Osteoblast (primary cell): ENCODE measurements at places on chromosomes 3 and 15. TPM values are rescaled to one million over a fixed set of nuclear protein-coding genes. Genes with fewer than 3 reads are reported as not detected.

SLC35G2 gene
- total RNA-seq: 8.0 and 9.7 TPM in 2 replicates

GLT8D1 gene
- 98.8 and 103 TPM in 2 replicates for total RNA-seq

CHRNA7 gene
- total RNA-seq: under 0.01 TPM in 1 of 2 replicates, not detected in the other

CLDN16 gene
- under 0.01 TPM in 1 of 2 replicates, not detected in the other for total RNA-seq

UQCC5 gene
- total RNA-seq: 6.5 and 8.3 TPM in 2 replicates

MAGEL2 gene
- total RNA-seq: not detected in 2 replicates

C3orf52 gene
- total RNA-seq: 3.5 and 4.0 TPM in 2 replicates

SAMD7 gene
- total RNA-seq: not detected in 2 replicates

RLBP1 gene
- under 0.01 TPM in 2 replicates for total RNA-seq

TLE3 gene
- total RNA-seq: 21.5 and 29.7 TPM in 2 replicates

PDE8A gene
- 30.4 and 38.3 TPM in 2 replicates for total RNA-seq

CPLX3 gene
- not detected in 2 replicates for total RNA-seq

SNTN gene
- total RNA-seq: not detected in 2 replicates

MYL3 gene
- not detected in 2 replicates for total RNA-seq

ANKRD63 gene
- not detected in 2 replicates for total RNA-seq

CSPG4 gene
- 11.5 and 20.3 TPM in 2 replicates for total RNA-seq

BCL2A1 gene
- 0.29 TPM in 1 of 2 replicates, not detected in the other for total RNA-seq

PLOD2 gene
- 282 and 345 TPM in 2 replicates for total RNA-seq

SRGAP3 gene
- total RNA-seq: 2.5 and 4.7 TPM in 2 replicates

CCDC13 gene
- total RNA-seq: 0.72 and 0.88 TPM in 2 replicates

NTRK3 gene
- 0.59 and 0.72 TPM in 2 replicates for total RNA-seq
